Renal cortex interstitium (tissue), 15 donors: ENCODE measurements at places on chromosomes 2 and 18. TPM values are rescaled to one million over a fixed set of nuclear protein-coding genes. Genes with fewer than 3 reads are reported as not detected.

DNA sequence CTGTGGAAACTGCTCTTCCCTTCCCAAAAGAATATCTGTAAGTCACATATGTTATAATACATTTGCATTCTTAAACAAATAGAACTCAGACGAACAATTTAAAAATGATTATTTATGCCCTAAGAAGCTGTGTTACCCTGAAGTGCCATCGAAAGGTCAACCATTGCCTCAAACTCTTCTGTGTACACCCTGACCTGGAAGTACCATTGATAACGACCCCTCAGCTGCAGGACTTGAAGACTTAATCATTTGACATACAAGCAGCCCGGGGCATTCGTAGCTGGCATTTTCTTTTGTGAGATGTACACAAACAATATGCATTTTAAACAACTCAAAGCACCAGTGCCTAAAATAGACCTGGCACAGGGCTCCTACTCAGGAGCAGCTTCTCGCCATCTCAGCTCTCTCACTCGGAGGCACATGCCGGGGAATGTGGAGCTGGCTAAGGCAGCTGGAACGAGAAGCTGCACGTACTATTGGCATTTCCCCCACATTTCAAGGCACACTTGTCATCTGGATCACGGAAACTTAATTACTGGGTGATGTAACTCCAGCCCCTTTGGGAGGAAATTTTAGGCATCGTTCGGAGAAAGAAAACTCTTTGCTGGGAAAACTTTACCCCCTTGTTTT, 170.0 kb upstream of the GALNT5 start:
- no peak for DNase-seq

- no peak for DNase-seq
These were observed 15.7 kb upstream of the PIK3C3 start for GRCh38 chr18:41939326-41939725.

GRCh38 chr2:208090420-208090819, 33.9 kb downstream of the CRYGD start:
- no peak for DNase-seq

DNA sequence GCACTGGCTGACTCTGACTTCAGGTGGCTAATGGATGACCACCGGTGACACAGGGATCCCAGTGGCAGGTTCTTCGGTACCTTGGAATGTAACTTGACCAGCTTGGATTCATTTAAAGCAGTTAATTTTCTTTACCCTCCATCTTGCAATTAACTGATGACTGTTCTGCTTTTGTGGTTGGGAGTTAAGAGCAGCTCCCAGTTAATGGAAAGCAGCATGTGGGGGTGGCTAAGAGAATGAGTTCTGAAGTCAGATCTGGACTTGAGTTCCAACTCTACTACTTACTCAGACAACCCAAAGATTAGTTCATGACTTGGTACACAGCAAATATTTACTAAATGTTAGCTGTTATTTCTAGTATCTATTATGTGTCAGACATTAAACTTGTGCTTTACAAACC, 58.5 kb downstream of the FAM228A start:
- DNase-seq: no peak

DNA sequence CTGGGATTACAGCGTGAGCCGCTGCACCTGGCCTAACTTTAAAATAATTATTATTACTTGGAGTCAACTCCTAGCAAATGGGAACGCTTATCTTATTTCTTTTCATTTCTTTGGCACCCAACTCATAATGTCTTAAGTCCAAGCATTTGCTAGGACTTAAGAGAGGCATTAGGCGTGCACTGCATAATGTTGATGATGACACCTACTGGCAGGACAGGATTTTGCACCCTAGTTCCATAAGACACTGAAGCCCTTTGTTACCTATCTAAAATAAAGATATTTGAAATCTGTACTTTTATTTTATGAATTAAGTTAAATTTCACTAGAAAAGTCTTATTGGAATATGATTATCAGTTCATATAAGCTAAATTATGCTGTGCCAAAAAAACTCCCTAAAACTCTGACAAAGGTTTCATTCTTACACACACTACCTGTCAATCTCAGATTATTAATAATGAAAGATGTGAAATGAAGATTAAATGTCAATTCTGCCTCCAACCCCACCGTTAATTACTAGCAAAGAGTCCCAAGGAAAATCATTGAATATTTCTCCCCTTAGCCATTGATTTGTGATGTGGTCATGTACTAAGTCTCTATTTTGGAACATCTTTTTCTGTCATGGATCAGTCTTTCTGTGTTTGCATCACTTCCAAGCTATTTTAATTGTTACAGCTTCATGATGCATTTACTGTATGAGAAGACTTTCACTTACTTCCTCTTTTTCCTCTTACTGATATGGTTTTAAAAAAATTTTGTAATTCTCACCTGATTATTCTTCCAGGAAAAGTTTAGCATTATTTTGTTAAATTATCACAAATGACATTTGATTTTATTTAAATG, 12.7 kb upstream of the CDH2 start:
- no peak for DNase-seq

- DNase-seq: no peak
These were observed 60.8 kb downstream of the GPR39 start for GRCh38 chr2:132477436-132477835.

- no peak for DNase-seq
These were observed 42.0 kb downstream of the NEURL3 start for GRCh38 chr2:96463119-96463518.

DNA sequence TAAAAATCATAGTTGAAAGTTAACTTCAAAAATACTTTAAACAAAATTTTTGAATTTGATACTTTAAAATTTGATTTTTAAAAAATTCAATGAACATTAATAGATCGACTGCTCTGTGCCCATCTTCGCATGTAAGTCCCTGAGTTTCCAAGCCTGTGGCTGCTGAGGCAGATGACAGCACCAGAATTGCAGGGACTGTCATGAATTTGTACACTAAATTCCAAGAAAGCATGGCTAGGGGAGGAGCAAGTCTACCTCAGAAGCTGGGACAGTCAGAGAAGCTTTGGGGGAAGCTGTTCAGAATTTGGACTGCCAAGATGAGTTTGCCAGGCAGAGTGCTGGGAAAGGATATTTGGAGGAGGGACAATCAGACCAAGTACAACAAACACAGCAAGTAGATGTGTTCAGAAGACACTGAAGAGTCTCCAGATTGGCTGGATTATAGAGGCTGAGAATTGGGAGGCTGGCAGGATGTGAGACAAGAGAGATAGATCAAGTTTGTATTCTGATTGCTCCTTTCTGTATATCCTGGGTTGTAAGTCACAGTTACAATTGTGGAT, 79.0 kb downstream of the ASXL3 start:
- DNase-seq: no peak

- DNase-seq: no peak
These were observed 98.5 kb upstream of the UXS1 start for GRCh38 chr2:106292627-106293026.

- DNase-seq: no peak
These were observed 107.1 kb downstream of the TWIST2 start for GRCh38 chr2:238954841-238955591.

- no peak for DNase-seq
These were observed 128.6 kb upstream of the WDR75 start for GRCh38 chr2:189312643-189313042.

DNA sequence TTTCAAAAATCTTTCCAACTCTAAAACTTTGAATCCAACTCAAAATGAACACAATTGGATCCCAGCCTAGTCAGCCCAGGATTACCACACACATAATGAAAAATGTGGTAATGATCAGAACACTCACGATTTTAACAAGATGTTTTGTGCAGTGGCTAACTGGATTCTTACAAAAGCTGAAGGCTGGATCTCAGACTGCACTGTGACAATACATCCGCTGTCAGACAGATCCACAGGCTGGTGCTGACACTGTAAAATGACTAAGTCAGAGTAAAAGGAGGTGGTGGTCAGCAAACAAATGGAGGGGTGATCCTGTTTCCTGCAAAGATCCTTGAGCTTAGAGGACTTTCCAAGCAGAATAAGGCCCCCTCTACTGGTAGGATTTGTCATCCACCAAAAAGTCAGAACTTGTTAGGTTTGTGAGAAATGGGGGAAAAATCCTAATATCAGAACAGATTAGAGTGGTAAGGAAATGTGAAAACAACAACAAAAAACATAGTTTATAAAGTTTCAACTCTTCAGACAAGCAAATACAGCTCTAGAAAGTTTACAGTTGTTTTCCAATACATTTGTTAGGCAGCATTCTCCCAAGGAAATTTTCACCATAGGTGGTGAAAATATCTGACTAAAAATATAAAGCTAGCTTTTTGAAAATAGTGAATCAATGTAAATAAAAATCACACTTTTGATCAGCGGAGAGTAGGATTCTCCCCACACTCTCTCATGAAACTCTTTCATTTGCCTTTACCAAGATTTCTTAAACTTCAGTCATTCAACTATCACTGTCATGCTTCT, 211.9 kb downstream of the AGPS start:
- DNase-seq: peak; percentile 71

GRCh38 chr2:15701341-15701907, 109.8 kb downstream of the DDX1 start:
- DNase-seq: no peak

DNA sequence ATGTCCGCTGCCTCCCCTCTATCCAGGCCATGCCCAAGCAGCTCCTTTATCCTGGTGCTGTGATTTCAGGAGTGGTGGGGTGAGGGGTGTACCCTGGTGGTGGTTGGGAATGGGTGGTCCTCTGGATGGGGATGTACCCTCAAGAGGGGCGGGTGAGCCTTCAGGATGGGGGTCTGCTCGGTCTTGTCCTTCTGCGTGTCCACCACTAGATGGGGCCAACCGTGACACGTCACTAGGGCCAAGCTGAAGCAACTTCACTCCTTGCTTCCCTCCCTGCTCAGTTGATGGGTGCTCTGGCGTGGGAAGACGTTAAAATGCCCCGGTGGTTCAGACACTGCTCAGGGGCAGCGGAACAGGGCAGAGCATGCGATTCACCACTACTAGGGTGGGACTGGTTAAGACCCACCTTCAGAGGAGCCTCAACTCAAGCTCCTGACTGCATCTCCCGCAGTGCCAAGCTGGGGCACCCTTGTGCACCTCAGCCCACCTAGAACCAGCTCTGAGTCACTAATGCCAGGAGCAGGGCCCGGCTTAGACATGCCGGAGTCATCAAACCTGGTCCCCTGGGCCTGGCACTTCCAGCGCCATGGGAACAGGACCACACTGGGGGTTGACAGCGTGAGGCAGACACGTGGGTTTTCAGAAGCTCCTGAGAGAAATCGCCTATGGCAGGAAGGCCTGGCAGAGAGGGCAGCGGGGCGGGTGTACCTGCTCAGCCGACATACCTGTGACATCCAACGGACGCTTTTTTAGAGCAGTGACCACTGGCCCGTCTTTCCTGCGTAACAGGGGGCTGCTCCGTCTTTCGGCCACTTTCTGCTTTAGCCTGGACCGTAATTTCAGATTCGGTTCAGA, 256.7 kb downstream of the HDAC4 start:
- DNase-seq: peak; percentile 37

DNA sequence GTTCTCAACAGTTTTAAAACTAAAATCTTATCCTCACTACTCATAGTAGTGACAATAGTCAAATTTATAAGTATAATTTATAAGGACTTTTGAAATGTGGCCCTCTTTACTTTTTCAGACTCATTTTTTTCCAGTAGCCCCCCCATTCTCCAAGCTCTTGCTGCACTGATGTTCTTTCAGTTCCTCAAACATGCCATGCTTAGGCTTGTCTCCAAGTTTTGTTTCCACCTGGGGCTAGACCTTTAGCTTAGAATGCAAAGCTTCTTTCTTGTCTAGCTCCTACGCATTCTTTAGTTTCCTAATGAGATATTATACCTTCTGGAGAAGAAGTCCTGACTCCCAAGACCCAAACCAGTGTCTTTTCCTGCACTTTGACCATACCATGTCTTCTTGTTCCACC, 222.6 kb downstream of the NOL4 start:
- DNase-seq: no peak

DNA sequence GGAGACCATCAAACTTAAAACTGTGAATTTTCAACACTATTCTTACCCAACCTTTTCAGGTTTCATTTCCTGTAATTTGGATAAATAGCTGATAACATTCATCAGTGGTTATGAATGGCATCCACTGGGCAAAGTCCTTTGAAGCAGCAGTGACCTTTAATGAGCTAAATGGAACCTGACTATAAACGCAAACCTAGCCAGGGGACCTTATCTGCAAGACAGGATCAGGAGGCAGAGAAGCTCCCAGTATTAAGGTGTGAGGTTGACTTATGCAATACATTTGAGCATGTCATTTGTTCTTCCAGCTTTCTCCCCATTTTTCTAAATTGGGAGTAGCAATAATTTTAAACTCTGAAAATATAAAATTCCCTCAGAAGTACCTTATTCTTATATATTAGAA, 38.4 kb downstream of the CREG2 start:
- DNase-seq: no peak

- no peak for DNase-seq
These were observed 204.4 kb downstream of the TDRD15 start for GRCh38 chr2:21328177-21328576.

- DNase-seq: no peak
These were observed 626 bp downstream of the CAPN10 start for GRCh38 chr2:240586919-240587800.

GRCh38 chr2:182943339-182943738, 76.9 kb upstream of the FRZB start:
- no peak for DNase-seq

GRCh38 chr18:75130591-75131328, 78.2 kb downstream of the PTGR3 start:
- no peak for DNase-seq

GRCh38 chr2:23691106-23691470, 235.8 kb downstream of the ATAD2B start:
- no peak for DNase-seq

DNA sequence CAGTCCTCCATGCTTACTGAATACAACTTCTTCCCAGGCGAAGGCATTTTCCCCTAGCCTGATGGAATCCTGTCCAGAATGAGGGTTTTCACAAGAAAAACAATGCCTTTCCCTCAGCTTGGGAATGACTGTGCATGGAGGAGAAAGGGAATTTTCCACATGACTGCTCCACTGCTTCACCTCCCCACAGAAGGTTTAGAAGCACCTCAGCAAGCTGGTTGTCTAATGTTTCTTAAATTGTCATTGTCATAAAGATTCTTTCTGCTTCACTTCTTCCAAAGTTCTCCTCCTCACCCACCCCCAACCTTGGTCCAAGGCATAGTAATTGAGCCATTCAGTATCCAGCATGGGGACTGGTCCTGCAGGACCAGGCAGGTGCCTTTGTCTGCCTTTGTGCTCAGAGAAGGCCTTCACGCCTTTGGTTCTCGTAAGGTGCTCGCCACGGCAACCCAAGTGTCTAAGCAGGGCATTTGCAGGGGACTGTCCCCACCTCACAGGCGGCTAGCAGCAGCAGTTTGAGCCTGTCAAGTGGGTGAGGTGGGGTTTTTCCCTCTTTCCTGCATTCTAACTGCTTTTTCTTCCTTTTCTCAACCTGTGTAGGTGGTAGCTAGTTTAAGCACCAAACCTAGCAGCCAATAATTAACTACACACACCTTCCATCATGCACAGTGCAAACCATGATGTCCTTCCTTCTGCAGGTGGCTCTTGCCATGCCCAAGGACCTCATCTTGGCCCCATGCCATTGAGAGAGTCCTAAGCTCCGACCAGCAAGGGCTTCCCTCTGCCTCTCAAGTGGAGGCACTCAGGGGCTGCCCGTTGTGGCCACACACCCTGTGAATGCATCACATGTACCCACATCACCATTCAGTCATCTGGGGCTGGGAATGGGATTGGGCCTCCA, 65.7 kb upstream of the BCL2L11 start:
- DNase-seq: peak; percentile 55

- no peak for DNase-seq
These were observed 74.5 kb downstream of the TWIST2 start for GRCh38 chr2:238922435-238922834.

Gene RNU2-63P
- polyA plus RNA-seq: not detected

Gene MOCOS
- 0.92 TPM for polyA plus RNA-seq

Gene HTRA2
- polyA plus RNA-seq: 31.2 TPM

Gene MARCO
- polyA plus RNA-seq: 0.45 TPM

Gene INO80D
- polyA plus RNA-seq: 10.1 TPM

Gene COLEC11
- polyA plus RNA-seq: 3.0 TPM
